ENCODE measurements at places on chromosomes 12 and 14.

- DNase-seq, result no peak
Measured at GRCh38 chr12:1607940-1608712, 13.7 kb upstream of the FBXL14 start.

- DNase-seq, result no peak
Measured at GRCh38 chr14:31297701-31298344, 90.2 kb upstream of the HECTD1 start.

- DNase-seq, result no peak
Measured at GRCh38 chr14:105568859-105569766, 42.7 kb downstream of the TMEM121 start.

- no peak for DNase-seq
Measured at GRCh38 chr12:52032446-52032803, 18.8 kb upstream of the NR4A1 start.

GRCh38 chr14:23557946-23558345 is 1.9 kb downstream of the THTPA start:
- DNase-seq, result no peak

DNA sequence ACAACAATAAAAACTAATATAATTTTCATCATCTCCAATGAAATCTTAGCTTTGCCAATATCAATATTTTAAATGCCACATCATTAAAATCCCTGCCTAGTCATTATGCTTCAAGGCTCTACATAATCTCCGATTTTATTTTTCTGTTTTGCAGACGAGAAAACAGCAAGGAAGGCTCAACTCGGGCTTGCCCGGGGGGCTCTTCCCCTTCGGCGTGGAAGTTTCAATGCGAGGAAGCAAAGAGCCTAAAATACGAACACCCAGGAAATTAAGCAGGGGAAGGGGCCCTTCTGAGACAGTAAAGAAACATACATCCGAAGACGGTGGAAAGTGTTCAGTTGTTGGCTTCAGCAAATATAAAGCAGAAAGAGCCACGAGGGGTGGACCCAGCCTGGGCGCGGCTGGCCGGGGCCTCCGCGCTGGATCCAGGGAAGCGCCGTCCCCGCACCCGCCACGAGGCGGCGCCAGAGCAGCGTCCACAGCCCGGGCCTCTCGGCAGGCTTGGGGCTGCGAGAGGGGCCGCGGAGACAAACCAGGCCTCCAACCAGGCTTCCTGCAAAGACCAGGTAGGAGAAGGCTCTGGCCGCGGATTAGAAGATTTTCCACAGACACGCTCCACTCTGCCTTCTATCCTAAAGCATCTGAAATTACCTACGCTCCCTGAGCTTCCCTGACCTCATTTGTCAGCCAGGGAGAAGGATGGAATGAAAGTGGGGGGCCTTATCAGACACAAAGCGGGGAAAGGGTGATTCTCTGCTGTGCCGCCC is 77.2 kb downstream of the SERPINA3 start:
- peak; percentile 38 for DNase-seq

DNA sequence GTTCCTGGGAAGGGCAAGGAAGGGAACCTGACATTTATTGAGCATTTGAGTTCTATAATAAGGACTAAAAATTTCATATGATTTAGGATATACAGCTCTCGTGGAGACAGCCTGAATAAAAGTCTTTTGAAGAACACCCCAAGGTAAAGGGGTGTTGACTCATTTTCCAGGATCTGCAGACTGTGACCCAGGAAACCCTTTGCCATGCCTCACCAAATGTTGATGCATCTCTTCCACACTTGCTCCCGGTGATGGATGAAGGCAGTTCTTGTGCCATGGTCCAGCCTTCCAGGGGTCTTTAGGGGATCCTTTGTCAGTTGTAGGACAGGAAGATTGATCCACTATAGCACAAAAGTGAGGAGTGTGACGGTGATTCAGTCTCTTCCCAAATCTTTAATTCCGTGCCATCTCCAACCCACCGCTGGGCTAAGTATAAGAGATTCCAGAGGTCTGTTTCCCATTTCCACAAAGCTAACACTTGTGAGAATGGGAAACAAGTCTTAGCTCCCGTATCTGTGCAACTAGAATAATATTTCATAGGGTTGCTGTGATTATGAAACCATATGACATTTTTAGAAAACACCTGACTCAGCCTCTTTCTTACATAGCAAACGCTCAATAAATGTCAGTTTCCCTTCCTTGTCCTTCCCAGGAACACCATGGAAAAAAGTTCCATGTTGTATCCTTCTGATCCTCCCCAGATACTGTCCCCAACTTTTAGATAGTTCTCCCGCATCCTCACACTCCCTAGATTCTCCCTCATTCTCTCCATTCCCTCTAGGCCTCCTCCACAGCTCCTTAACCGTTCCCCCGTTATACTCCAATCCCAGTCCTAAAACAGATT is 836 bp downstream of the AAAS start:
- DNase-seq, result no peak

GRCh38 chr12:23760495-23760894 is 189.0 kb downstream of the SOX5 start:
- DNase-seq, result no peak

GRCh38 chr12:131219670-131220330 is 266.1 kb downstream of the ADGRD1 start:
- no peak for DNase-seq

GRCh38 chr12:12376646-12377448 is 20.0 kb downstream of the BORCS5 start:
- peak; percentile 84 for DNase-seq

DNA sequence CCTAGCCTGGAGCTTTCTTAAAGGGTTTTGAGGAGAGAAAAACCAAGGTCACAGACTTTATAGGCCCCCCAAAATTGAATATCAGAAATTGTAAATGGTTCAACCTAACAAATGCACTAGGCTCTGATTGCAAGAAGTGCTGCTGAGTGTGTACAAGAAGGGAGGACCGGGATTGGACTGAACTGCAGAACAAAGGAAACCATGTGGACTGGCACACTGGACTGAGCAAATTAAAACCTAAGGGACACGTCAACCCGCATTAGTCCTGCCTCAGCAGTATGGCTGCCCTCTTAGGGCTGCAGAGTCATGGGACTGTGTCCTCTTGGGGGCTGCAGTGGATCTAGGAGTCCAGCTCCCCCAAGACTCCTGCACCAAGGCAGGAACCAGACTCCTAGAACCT is 842 bp upstream of the CISTR start:
- no peak for DNase-seq
